ENCODE measurements at places on chromosomes 7 and 10.
A peak's percentile ranks its signal among the peaks of the same experiment; 100 is the strongest.

- DNase-seq = no peak
Observed at GRCh38 chr7:105216786-105217185, 171.9 kb downstream of the SRPK2 start.

- DNase-seq = no peak
Observed at GRCh38 chr7:84314263-84314662, 119.7 kb upstream of the SEMA3A start.

- no peak for DNase-seq
Observed at GRCh38 chr10:108872854-108873253, 1050.5 kb downstream of the XPNPEP1 start.

GRCh38 chr10:124996854-124997215 is 54.9 kb downstream of the ZRANB1 start:
- no peak for DNase-seq

DNA sequence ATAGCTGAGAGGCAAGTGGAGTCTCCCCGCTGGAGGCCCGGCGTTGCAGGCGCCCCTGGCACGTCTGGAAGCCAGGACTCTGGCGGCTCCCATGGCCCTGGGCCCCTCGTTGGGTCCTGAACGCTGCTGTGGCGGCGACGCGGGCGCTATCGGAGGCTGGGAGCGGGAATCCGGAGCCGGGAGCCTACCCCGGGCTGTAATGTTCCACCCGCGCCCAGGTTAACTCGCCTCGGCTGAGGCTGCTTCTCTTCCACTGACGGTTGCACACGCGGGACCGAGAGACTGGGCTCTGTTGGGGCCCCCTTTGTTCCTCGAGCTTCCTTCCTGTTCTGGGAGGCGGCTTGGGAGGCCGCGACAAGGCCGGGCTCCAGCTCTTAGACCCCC is 1.3 kb upstream of the HOXA5 start:
- no peak for DNase-seq

- DNase-seq = no peak
Observed at GRCh38 chr10:3848005-3848774, 63.2 kb upstream of the KLF6 start.

GRCh38 chr7:16594061-16594460 is 51.5 kb downstream of the ANKMY2 start:
- DNase-seq = no peak

DNA sequence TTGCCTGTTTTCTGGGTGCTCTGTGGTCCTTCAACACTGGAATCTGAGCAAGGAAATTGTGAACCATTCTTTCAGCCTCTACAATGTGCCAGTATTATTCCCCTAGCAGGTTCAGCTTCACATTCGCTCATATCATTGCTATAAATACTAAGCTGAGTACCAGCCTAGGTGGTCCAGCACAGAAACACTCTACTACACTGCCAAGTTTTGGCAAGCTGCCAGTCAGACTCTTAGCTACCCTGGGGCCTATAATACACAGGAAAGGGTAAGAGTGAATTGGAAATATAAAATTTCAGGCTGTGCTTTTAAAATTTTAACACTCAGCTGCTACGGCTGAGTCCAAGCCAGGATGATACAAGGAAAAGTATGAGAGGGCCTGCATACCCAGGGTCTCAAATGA is 49.9 kb upstream of the PPP1R3A start:
- no peak for DNase-seq

GRCh38 chr7:73342645-73343044 is 14.7 kb downstream of the FKBP6 start:
- DNase-seq = no peak

- peak; percentile 66 for DNase-seq
Observed at GRCh38 chr7:121961089-121961867, 88.3 kb downstream of the PTPRZ1 start.

- no peak for DNase-seq
Observed at GRCh38 chr7:78134774-78135173, 336.2 kb downstream of the PHTF2 start.

GRCh38 chr10:105974803-105975456 is 1189.6 kb downstream of the SORCS1 start:
- DNase-seq = no peak

DNA sequence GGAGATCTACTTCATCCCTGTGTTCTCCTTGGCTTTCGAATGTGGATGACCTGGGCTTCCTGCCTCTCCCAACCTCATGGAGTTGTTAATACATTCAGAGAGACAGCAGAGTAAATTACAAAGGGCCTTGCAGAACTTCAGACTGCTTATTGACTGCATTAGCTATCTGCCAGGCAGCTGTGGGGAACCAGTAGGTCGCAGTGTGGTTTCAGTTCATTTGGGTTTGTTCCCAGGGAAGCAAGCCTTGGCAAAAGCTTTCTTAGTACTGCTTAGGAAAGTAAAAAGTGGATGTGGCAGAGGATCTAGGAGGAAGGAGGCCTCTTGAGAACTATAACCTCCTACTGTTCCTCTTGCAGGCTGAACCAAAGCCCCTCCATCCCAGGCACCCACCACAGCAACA is 9.2 kb downstream of the NPFFR1 start:
- no peak for DNase-seq

DNA sequence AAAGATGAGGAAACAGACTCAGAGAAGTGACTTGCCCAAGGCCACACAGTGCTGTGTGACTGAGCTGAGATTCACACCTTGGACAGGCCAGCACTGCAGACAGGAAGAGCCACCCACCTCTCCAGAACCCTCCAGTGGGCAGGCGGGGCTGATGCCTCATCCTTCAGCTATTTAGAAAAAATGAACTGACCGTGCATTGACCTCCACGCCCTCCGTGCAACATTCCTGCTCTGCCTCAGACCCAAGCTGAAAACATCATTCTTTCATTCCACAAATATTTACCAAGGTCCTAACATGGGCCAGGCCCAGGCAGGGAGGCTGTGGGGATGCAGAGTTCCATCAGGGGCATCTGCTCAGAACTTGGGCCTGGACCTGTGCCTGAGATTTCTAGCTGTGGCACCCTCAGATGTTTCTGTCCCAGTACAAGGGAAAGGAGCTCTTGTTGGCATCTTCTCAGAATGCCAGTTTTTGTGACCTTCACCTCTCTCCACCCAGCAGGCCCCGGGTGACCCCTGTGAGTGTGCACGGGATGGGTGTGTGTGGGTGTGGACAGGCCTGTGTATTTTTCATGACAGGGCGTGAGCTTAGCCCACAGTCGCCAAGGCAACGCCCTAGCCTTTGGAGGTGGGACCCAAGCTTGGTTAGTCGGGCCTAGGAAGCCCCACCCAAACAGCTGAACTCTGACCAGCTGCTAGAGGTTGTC is 6.5 kb downstream of the VSIR start:
- peak; percentile 83 for DNase-seq

DNA sequence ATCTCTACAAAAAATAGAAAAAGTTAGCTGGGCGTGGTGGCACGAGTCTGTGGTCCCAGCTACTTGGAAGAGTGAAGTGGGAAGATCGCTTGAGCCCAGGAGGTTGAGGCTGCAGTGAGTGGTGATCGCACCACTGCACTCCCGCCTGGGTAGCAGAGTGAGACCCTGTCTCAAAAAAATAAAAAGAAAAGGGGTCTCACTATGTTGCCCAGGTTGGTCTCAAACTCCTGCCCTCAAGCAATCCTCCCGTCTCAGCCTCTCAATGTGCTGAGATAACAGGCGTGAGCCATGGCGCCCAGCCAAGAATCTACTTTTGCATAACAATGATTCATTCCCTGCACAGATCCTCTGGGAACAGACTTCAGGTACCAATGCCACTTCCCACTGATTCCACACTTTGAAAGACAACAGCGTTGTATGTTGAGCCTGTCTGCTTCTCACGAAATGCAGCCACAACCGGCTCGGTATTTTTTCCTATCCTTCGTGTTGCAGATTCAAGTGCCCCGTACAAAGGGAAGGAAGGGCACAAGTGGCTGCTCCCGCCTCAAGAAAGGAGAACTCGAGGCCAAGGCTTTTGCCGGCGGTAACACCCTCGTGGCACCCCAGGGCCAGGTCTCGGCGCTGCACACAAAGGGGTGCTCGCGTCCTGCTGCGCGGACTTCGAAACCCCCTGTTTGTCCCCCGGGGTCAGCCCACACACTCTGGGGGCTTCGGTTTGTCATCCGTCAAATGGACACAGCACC is 745 bp downstream of the DAGLB start:
- DNase-seq = peak; percentile 79

GRCh38 chr10:28385748-28386502 is 83.1 kb upstream of the MPP7 start:
- DNase-seq = no peak

DNA sequence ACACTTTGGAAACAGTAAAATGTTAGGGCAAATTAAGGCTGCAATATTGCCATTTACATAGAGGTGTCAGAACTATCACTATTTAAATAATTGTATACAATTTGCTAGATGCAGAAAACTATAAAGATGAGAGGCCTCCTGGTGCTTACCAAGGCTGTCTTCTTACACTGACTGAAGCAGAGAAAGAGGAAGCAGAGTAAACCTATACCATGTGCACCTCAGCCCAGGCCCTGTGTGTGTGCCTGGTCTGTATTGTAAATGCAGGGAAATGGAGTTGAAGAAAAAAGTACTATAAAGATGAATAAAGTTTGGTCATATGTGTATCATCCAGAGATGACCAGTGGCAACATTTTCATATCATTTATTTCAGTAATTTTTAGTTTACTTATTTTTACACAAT is 29.2 kb downstream of the ELMO1 start:
- no peak for DNase-seq

GRCh38 chr7:69388452-69389137 is 209.7 kb upstream of the AUTS2 start:
- DNase-seq = no peak

DNA sequence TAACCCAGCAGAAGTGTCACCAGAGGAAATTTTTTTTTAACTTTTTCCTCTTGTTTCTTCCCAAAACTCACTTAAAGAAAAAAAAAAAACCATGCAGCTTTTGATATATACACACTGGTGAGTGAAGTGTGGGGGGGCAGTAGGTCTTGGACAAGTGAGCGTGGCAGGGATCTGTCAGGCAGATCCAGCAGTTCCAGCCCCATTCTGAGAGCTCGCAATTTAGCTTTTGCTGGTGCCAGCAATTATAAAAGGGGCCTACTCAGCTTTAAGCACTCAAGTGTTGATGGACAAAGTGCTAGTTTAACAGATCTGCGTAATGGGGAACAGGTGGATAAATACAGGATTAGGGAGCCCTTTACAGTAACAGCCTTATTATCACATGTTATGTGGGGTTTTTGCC is 619.2 kb upstream of the GALNT17 start:
- no peak for DNase-seq

GRCh38 chr7:84908196-84908793 is 278.6 kb downstream of the SEMA3D start:
- no peak for DNase-seq

GRCh38 chr7:80819503-80819902 is 99.3 kb downstream of the SEMA3C start:
- DNase-seq = no peak

- DNase-seq = no peak
Observed at GRCh38 chr10:77317221-77317620, 320.4 kb downstream of the KCNMA1 start.

GRCh38 chr7:149769915-149770314 is 3.5 kb downstream of the ZNF467 start:
- no peak for DNase-seq

DNA sequence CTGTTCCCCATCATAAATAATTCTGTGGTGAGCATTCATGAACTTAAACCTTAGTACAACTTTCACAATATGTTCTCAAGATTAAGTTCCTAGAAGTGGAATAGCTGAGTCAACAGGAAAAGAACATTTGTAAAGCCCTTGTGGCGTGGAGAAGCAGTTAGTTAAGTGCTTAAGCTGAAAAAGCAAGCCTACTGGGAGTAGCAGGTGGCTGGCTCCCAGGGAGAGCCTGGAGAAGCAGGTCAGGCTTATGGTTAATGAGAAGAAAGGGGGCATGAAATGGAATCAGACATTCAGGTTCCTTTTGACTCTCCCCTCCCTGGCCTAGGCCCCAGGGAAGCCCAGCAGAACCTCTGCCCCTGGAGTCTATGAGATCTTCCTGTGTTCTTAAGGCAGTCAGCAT is 35.3 kb downstream of the VSTM4 start:
- no peak for DNase-seq

GRCh38 chr10:124353091-124353815 is 65.5 kb downstream of the OAT start:
- no peak for DNase-seq

GRCh38 chr10:70923696-70924095 is 35.3 kb upstream of the PCBD1 start:
- DNase-seq = no peak

DNA sequence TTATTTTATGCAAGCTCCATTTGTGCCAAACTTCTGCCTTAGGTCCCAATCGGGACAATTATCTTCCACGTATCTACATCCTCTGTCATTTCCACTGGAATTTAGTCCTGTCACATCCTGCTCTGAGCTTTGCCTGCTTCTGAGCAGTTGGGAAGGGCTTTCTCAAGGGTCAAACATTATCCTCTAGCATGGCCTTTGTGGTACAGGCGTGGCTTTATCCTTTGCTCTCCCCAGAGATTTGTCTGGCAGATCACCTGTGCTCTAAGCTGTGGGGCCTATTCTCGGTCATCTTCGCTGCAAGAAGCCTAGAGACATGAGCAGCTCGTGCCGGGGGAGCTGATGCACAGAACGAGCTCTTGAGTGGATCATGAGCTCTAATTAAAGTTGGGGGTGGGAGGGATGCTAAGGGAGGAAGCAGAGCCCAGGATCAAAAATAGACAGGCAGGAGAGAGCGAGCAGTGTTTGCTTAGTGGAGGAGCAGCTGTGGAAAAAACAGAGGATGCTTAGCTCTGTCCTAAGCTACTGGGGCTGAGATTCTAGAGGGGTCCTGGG is 19.8 kb upstream of the TMEM273 start:
- no peak for DNase-seq

GRCh38 chr10:98076086-98076485 is 45.7 kb upstream of the CRTAC1 start:
- DNase-seq = no peak

DNA sequence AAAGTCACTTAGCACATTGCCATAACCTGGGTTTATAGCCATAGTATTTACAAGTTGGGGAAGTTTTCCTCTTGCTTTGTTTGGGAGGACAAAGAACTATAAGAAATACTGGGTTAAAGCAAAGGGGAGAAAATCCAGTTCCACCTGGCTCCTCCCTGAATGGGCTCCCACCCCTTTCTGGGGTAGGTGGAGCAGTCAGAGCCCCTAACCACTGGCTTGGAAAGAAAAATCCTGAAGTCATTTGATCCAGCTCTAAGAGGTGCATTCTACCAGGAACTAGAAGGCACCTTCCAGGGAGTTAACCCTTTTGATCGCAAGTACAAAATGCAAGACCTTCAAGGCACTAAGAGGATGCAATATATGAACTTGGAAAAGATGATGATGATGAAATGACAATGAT is 31.3 kb upstream of the TCF7L2 start:
- DNase-seq = no peak

GRCh38 chr7:23234569-23235296 is 11.8 kb upstream of the GPNMB start:
- DNase-seq = no peak

GRCh38 chr7:126658684-126659083 is 594.1 kb downstream of the GRM8 start:
- no peak for DNase-seq

All from HS-27A (cell line).